ENCODE measurements at places on chromosomes 3 and 15. TPM values are rescaled to one million over a fixed set of nuclear protein-coding genes. Genes with fewer than 3 reads are reported as not detected.

Gene RARB
- total RNA-seq, result 51.6 TPM

Gene LYZL4
- 0.18 TPM for total RNA-seq

Gene DNAJC13
- 64.0 TPM for total RNA-seq

Gene CPNE4
- total RNA-seq, result not detected

Gene TMEM40
- total RNA-seq, result not detected

Gene C3orf49
- not detected for total RNA-seq

Gene TMEM266
- not detected for total RNA-seq

Gene TIMP4
- total RNA-seq, result 0.09 TPM

Gene IGF2BP2
- 60.6 TPM for total RNA-seq
